ENCODE measurements at places on chromosomes 4 and X. TPM values are rescaled to one million over a fixed set of nuclear protein-coding genes. Genes with fewer than 3 reads are reported as not detected.

- DNase-seq = no peak
- no peaks in the 10 kb centered on the region for H3K27me3 ChIP-seq
- no peak overlapping the region for H3K4me3 ChIP-seq
- H3K4me1 ChIP-seq = peaks cover 4% of the 10 kb centered on the region
- H3K36me3 ChIP-seq = no peaks in the 10 kb centered on the region
These were observed 445.7 kb downstream of the SMARCA1 start for GRCh38 chrX:129077424-129078170.

Gene TKTL2
- not detected for total RNA-seq

GRCh38 chrX:10851809-10852208, 231.4 kb upstream of the MID1 start:
- no peak for DNase-seq
- no peaks in the 10 kb centered on the region for H3K4me1 ChIP-seq
- no peaks in the 10 kb centered on the region for H3K27me3 ChIP-seq
- H3K36me3 ChIP-seq = no peaks in the 10 kb centered on the region
- no peak overlapping the region for H3K27ac ChIP-seq

DNA sequence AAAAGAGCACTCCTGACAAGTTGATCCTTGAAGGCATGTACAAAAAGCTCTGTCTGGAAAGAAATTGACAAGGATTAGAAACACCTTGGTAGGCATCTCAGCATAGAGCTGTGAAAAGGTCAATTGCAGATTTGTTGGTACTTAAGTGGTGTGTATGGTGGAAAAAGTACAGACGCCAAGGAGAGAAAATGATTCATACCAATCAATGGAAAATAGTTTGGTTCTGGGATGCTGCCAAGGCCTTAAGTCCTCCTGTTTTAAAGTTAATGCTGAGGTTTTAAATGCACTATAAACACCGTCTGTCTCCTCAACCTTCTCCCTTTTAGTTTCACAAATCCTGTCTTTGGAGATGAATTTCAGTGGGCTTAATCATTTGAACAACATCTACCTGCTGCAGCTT, 524.1 kb downstream of the IL15 start:
- H3K36me3 ChIP-seq = peaks cover 10% of the 10 kb centered on the region
- H3K4me3 ChIP-seq = no peak overlapping the region
- H3K4me1 ChIP-seq = peaks cover 23% of the 10 kb centered on the region

- no peaks in the 10 kb centered on the region for H3K4me1 ChIP-seq
- DNase-seq = no peak
- no peak overlapping the region for H3K4me3 ChIP-seq
- no peaks in the 10 kb centered on the region for H3K27me3 ChIP-seq
- peaks cover 8% of the 10 kb centered on the region for H3K36me3 ChIP-seq
These were observed 26.0 kb downstream of the ARL13A start for GRCh38 chrX:100995469-100995868.

- peaks cover 9% of the 10 kb centered on the region for H3K36me3 ChIP-seq
- peaks cover 22% of the 10 kb centered on the region for H3K4me1 ChIP-seq
These were observed 216.2 kb upstream of the CTSO start for GRCh38 chr4:156169861-156170260.

- no peak overlapping the region for H3K27ac ChIP-seq
- DNase-seq = no peak
- no peaks in the 10 kb centered on the region for H3K4me1 ChIP-seq
- no peaks in the 10 kb centered on the region for H3K36me3 ChIP-seq
- no peak overlapping the region for H3K4me3 ChIP-seq
- H3K27me3 ChIP-seq = no peaks in the 10 kb centered on the region
These were observed 489.7 kb upstream of the GNPDA2 start for GRCh38 chr4:45215976-45216542.

Measured in mesothelial cell of epicardium (in vitro differentiated cells).